ENCODE measurements at places on chromosomes 16 and 17.
A peak's percentile ranks its signal among the peaks of the same experiment; 100 is the strongest.

- no peak for DNase-seq
Observed at GRCh38 chr16:35184356-35184870, 1725.0 kb downstream of the TP53TG3F start.

- DNase-seq = no peak
Observed at GRCh38 chr17:51057534-51057933, 63.1 kb downstream of the SPAG9 start.

- peak; percentile 83 for DNase-seq
Observed at GRCh38 chr16:73196670-73197069, 148.7 kb upstream of the ZFHX3 start.

GRCh38 chr16:15536843-15537242 is 102.5 kb downstream of the BMERB1 start:
- no peak for DNase-seq

DNA sequence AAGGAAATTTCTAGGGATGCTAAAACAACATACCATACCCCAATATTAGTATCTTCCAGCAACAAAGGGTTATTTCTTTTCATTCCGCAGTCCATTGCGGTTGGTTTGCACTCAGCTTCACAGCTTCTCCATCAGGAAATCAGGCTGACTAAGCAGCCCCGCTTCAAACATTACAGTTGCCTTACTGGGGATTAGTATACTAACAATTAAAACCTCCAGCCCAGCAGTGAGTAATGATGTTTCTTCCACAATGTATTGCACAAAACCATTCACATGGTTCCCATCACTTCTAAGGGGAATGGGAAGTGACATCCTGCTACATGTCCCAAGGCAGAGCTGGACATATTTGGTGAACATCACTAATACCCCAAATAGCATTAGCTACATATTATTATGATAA is 1384.9 kb downstream of the CDH8 start:
- DNase-seq = no peak

DNA sequence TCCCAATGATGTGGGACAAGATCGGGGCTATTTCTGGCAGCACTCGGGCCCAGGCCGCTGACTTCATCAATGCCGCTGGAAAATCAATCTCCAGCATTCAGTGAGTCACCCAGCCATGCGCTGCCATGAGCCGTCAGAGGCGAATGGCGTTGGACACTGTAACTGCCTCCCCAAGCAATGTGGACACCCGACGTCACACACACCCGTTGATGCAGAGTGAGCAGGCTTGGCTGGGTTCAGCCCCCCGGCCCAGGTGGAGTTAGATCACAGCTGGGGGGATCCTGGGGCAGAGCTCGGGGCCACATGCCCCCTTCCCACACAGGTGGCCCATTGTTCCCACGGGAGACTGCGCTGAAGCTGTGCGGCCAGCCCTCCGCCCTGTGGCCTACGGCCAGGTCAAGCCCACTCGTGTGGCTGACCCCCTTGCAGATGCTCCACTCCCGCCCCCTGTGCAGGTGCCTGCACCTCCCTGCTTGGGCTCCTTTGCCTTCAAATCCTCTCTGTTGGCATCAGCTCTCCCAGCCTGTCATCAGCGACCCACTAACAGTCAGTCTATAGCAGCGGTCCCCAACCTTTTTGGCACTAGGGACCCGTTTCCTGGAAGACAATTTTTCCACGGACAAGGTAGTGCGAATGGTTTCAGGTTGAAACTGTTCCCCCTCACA is 89.9 kb downstream of the TBC1D16 start:
- DNase-seq = no peak

DNA sequence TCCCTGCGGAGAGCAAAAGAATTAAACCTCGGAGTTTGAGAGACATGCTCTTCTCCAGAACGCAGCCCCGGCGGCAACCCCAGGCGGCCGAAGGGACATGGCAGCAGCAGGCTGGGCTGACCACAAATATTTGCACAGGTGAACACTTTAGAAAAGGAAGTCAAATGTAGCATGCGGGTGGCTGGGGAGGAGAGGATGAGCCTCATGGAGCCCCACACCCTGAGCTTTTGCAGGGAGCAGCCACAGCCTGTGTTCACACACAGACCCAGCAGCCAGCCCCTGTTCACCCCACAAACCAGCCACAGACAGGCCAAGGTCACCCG is 17.8 kb downstream of the HS3ST6 start:
- DNase-seq = no peak

- no peak for DNase-seq
Observed at GRCh38 chr17:34113089-34113488, 142.0 kb upstream of the CCL2 start.

GRCh38 chr16:83623091-83623730 is 184.6 kb upstream of the HSBP1 start:
- DNase-seq = no peak

- no peak for DNase-seq
Observed at GRCh38 chr16:89577055-89577759, 1.6 kb downstream of the CPNE7 start.

GRCh38 chr17:29012535-29012934 is 6.7 kb upstream of the SEZ6 start:
- DNase-seq = peak; percentile 22

GRCh38 chr17:42436391-42436790 is 13.3 kb upstream of the CAVIN1 start:
- DNase-seq = peak; percentile 34

DNA sequence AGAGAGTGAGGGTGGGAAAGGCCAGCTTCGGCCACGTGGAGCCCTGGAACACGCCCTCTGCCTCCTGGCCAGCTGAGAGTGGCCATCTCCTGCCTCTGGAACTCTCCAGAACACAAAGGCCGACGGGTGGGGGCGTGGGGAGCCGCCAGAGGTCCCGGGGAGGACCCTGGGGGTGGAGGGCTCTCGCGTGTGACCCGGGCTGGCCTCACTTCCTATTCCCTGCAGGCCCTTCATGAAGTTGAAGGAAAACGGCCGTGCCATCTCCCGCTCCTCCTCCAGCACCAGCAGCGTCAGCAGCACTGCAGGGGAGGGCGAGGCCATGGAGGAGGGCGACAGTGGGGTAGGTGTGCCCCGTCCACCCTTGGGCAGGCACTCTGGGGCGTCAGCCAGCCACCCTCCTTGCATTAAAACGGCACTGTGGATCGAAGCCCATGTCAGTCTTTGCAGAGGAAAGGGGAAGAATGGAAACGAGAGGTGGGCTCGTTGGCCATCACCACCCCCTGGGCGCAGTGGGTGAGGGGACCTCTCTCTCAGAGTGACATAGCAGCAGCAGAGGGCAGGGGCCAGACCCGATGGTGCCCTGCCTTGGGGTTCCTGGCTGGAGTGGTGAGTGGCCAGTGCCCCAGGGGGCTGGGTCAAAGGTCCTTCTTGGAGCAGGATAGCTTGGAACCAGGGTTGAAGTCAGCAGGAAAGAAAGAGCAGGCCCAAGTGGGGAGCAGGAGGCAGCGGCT is 37.1 kb downstream of the OR1D5 start:
- DNase-seq = no peak

DNA sequence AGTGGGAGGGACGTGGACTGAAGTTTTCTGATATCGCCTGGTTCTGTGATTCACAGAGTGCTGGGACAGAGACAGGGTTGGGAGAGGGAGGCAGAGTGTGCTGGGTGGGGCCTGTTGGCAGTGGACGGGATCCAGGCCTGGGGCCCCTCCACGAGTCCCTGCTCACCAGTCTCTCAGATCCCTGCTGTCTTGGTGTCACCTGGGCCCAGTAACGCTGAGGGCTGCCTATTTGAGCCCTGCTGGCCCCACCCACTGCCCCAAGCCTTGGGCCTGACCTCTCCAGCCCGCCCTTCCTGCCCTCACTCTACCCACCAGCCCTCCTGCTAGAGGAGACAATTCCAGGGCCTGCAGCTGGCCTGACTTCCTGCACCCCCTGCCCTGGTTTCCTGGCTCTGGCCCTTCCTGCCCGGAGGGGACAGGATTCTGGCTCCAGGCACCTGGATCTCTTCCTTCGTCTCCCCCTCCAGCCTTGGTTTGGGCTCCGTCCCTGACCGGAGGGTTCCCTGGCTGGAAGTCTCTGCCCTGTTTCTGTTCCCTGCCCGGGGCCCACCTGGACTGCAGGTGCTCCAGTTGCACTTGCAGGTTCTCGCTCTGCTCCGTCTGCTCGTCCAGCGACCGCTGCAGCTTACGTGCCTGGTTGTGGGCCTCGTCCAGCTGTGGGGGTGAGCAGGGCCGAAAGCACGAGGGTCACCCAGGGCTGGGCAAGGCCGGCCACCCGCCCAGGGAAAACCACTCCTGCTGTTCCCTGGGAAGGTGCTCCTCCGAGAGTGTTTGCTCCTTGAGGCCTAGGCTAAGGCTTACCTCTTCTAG is 21.4 kb downstream of the CCDC102A start:
- DNase-seq = no peak

Data from suppressor macrophage (primary cell).